Smooth muscle cell of the brain vasculature (primary cell): ENCODE measurements at places on chromosomes 6 and 20.

GRCh38 chr6:71906813-71907212, 20.5 kb downstream of the RIMS1 start:
- no peak for DNase-seq

DNA sequence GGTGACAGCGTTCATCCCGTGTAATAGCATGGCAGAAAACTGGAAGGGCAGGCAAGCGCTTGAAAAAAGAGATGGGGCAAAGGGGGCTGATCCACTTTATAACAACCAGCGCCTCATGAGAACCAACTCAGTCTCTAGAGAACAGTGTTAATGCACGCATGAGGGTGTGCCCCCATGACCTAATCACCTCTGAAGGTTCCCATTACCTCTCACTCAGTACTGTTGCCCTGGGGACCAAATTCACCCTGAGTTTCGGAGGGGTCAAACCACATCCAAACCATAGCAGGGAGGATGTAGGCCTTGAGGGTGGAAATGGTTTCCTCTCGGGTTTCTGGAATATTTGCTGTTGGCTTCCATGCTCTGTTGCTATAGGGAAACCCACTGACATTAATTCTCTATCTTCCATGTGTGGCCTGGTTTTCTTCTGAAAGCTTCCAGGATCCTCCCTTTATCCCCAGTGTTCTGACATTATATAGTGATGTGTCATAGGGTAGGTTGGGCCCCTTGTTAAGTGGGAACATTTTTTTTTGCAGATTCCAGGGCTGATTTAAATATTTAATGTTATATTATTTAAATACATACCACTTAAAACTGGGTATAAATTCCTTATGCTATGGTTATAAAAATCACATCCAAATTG, 65.2 kb downstream of the PPP1R14C start:
- DNase-seq: no peak

- DNase-seq: no peak
Observed at GRCh38 chr6:28693751-28694443, 168.2 kb downstream of the GPX5 start.

GRCh38 chr6:11155589-11155988, 44.1 kb upstream of the ERVFRD-1 start:
- no peak for DNase-seq

DNA sequence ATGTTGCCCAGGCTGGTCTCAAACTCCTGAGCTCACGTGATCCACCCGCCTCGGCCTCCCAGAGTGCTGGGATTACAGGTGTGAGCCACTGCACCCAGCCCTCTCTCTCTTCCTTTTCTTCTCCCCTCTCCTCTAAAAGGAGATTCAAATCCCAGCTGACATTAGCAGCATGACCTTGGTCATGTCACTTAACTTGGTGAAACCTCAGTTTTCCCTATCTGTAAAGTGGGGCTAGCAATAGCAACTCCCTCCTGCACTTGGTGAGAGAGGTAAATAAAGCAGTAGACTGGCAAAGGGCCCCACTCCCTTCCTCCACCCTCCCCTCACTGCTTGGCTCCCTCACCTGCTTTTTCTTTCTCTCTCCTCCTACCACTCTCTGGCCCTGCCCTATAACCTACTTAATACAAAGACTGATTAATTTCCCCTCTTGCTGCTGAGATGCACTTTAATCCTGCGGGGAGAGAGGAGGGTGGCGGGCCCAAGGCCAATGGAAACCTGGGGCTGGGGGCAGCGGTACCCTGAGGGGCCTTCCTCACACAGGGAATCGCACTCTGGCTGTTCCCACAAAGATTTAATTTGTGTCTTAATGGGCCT, 54.2 kb upstream of the ZFAND3 start:
- no peak for DNase-seq

DNA sequence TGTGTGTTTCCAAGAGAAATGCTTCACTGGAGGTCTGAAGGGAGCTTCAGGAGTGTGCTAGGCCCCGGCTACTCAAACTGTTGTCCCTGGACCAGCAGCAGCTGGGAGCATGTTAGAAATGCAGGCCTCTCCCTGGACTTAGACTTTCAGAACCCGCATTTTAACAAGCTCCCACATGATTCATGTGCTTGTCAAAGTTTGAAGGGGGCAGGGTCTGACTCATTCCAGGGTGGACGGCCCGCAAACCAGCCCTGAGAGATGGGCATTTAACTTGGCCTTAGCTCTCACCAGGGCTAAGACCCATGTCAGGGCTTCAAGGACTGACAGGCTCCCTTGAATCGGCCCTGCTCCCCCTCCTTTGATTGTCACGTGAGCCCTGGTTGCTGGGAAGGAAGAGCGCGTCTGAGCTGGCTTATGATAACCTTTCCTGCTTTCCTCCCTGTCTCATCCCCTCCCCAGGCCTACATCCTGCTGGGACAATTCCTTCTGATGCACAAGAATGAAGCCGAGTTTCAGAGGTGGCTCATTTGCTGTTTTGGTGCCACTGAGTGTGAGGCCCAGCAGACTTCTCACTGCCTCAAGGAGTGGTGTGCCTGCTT, 35.5 kb downstream of the BANF2 start:
- DNase-seq: no peak

DNA sequence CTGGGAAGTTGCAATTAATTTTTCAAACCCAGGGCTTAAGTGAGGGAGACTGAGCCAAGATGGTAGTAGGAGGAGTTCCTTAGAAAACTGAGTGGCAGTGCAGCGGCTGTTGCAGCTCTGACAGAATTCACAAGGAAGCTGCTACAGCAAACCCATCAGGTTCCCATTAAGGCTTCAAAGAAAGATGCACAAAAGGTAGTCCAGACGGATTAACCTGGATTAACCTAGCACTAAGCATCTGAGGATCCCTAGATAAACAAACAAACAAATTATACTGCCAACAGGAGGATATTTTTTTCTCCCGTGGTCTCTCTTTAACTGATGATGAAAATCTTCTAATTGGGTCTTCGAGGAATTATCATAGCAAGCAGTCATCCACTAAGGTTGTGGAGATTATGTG, 5.2 kb downstream of the TENT5A start:
- DNase-seq: no peak

GRCh38 chr6:10831609-10832008, 6.7 kb downstream of the MAK start:
- DNase-seq: no peak

GRCh38 chr20:53748821-53749421, 155.3 kb upstream of the ZNF217 start:
- DNase-seq: no peak

DNA sequence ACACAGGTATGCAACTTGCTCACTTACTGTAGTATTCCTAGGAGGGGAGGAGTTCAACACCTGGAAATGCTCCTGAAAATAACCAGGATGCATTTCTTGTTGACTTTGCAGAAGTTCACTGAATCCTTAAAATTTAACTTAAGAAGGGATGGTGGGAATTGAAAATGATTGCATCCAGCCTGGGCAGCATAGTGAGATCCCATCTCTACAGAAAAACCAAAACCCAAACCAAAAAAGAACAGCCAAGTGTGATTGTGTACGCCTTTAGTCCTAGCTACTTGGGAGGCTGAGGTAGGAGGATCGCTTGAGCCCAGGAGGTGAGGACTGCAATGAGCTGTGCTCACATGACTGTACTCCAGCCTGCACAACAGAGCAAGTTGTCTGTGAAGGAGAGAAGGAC, 1.7 kb downstream of the DNAH8 start:
- no peak for DNase-seq

GRCh38 chr6:29628419-29629281, 4.3 kb downstream of the GABBR1 start:
- no peak for DNase-seq

GRCh38 chr6:168577496-168577895, 136.5 kb downstream of the SMOC2 start:
- DNase-seq: no peak

DNA sequence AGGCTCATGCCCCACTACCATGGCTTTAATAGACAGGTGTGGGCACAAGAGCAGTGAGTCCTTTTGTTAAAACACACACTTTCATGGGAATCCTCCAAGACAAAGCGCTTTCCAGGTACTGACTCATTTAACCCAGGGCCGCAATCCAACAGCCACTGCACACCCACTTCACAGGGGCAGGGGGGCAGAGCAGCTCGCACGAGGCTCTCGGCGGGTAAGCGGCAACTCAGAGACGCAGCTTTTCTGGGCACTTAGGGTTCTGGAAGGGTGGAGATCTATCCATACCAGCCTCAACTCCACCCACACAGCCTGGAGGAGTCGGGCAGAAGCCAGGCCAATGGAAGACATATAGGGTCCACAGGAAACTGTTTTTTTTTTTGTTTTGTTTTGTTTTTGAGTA, 28.6 kb downstream of the PSMG4 start:
- DNase-seq: no peak

DNA sequence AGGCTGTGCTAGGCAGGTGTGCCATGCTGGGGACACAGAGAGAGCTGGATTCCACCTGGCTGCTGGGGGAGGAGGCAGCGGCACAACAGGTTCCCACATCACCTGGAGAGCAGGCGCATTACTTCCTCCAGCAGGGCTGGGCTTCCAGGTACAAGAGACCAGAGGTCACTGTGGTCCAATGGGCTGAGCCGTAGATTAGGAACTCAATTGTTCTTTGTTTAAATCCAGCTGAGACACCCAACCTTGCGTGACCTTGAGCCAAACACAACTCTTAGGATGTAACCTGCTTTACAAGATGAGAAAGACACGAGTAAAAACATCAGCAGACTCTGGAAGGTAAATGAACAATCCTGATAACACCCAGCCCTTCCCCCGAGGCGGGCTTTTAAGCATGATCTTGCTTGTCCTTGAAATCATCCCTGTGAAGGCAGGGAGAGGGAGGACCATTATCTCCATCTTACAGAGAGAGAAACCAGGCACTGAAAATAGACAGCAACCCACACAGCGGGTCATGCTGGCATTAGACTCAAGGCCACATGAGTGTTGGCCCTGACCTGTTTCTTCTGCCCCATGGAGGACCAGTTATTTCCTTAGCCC, 216.5 kb upstream of the RREB1 start:
- no peak for DNase-seq

- DNase-seq: no peak
Observed at GRCh38 chr20:62918147-62918546, 8.2 kb downstream of the DIDO1 start.

DNA sequence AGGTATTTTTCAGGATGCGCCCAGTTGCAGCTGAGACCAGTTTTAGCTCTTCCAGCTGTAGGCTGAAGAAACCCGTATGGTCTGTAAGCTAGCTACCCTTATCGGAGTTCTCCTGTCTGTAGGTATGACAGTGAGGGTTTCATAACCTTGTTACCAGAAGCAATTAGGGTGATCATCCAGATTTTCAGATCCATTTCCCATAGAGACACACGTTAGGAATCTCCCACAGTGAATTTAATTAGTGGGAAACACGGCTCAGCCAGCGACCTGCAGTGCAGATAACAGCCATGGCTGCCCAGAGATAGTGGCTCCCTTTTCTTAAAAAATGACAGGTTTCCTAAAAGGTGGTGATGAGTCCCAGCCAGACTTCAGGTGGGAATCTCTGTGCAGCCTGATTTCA, 111.1 kb downstream of the BTBD3 start:
- no peak for DNase-seq

- no peak for DNase-seq
Observed at GRCh38 chr20:3011752-3012151, 31.7 kb upstream of the GNRH2 start.

DNA sequence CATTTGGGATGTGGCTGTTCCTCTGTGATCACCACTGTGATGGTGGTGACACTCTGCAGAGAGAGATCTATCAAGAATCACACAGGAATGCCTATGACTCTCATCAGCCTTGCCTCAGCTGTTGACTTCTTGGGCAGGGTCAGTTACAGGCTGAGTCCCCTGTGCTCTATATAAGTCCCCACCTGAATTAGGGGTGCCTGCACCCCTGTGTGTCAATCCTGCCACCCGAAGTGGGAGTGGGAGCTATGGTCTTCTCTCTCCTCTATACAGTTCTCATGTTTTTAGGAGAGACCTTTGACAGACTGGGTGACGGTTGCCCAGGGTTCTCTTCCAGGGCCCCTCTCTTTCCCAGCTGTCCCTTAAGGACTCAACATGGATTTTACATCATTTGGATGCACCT, 173.8 kb downstream of the ZDHHC14 start:
- DNase-seq: no peak

- DNase-seq: no peak
Observed at GRCh38 chr6:100281471-100281901, 183.2 kb downstream of the SIM1 start.

DNA sequence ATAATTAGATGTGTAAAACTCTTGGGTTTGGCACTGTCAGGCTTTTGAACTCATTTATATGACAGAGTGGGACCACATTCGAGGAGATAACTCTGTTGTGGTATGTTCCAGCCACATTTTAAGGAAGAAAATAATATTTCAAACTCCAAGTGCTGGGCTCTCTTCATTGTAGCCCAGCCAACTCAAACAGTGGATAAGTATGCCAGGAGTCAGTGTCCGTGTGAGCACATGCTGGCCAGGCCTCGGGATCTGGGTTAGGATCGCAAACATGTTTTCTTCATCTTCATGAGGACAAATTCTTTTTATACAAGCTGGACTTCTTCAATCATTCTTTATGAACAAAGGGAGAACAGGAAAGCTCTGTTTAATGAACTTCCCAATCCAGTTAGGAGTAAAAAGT, 497.5 kb downstream of the MAFB start:
- DNase-seq: no peak

- no peak for DNase-seq
Observed at GRCh38 chr20:50138479-50139393, 14.8 kb downstream of the PEDS1 start.

DNA sequence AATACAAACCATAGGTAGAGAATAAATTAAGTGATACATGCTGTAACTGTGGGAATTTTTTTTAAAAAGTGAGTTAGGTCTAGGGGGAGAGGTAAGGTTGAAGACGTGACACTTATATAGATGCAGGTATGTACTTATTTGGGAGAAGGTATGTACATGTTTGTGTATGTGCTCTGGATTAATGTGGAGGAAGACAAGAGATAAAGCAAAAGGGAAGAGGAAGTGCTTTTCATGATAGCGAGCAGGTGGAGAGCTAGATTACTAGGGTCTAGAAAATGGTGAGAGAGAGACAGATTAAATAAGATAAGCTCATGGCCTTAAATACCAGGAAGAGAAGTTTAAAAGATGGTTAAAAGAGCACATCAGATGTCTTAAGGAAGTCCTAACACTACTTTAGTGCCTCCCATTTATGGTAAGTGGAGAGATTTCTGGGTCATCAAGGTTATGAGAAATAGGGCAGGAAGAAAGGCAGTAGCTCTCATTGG, 92.5 kb downstream of the MAN1A1 start:
- DNase-seq: no peak

- no peak for DNase-seq
Observed at GRCh38 chr6:139337830-139338229, 36.6 kb downstream of the CITED2 start.

DNA sequence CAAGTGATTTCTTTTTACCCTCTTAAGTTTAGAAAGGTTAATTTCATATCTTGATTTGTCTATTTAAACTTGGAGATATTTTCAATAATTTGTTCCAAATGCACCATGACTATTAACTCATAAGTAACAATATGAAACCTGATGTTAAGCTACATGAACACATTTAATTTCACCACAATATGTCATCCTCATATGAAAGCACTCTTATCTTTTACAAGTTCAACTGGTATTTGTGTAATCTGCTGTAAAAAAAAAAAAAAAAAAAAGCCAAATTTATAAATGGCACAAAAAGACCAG, 110.4 kb downstream of the HFE start:
- DNase-seq: no peak

- no peak for DNase-seq
Observed at GRCh38 chr6:63441266-63441956, 121.6 kb upstream of the LGSN start.
